ENCODE measurements at places on chromosomes 6 and 20. TPM values are rescaled to one million over a fixed set of nuclear protein-coding genes. Genes with fewer than 3 reads are reported as not detected.

Gene USP49
- total RNA-seq, result 1.6 TPM

Gene PANK2
- total RNA-seq, result 39.7 TPM

Gene C20orf202
- total RNA-seq, result 0.52 TPM

Gene GPX6
- total RNA-seq, result not detected

Gene PNRC1
- total RNA-seq, result 132 TPM

Gene TMEM74B
- total RNA-seq, result 1.6 TPM

All from skeletal muscle tissue (tissue), 5 donors.